Activated CD4-positive, alpha-beta T cell treated with anti-CD3 and anti-CD28 coated beads, Interleukin-2, amount 10 ng/mL, durations not matched to agents 7 days and 5 days (primary cell): ENCODE measurements at places on chromosomes 7 and 10. TPM values are rescaled to one million over a fixed set of nuclear protein-coding genes. Genes with fewer than 3 reads are reported as not detected.

GRCh38 chr7:19362099-19362498 is 216.9 kb upstream of the FERD3L start:
- no peak for DNase-seq

Gene LEP
- total RNA-seq, result not detected

GRCh38 chr10:129978980-129979379 is 14.9 kb upstream of the EBF3 start:
- no peak for DNase-seq

- no peak for DNase-seq
These were observed 34.1 kb downstream of the DAGLB start for GRCh38 chr7:6413637-6414036.

DNA sequence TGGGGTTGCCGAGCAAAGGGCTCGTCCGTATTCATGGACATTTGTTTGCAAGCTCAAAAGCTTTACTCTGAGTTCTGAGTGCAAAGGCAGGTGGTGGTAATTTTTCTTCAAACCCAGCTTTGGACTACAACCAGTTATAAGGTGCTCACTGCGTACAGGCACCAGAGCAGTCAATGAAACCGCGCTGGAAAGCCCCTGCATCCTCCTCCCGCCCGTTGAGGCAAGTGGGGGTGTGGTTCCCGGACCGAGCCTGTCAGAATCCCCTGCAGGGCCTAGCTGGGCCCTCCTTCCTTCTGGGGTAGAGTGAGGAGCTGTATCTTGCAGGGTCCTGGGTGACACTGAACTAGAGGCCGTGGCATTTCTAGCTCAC is 22.3 kb downstream of the AMZ1 start:
- DNase-seq, result no peak

Gene SLC39A12
- total RNA-seq, result not detected

DNA sequence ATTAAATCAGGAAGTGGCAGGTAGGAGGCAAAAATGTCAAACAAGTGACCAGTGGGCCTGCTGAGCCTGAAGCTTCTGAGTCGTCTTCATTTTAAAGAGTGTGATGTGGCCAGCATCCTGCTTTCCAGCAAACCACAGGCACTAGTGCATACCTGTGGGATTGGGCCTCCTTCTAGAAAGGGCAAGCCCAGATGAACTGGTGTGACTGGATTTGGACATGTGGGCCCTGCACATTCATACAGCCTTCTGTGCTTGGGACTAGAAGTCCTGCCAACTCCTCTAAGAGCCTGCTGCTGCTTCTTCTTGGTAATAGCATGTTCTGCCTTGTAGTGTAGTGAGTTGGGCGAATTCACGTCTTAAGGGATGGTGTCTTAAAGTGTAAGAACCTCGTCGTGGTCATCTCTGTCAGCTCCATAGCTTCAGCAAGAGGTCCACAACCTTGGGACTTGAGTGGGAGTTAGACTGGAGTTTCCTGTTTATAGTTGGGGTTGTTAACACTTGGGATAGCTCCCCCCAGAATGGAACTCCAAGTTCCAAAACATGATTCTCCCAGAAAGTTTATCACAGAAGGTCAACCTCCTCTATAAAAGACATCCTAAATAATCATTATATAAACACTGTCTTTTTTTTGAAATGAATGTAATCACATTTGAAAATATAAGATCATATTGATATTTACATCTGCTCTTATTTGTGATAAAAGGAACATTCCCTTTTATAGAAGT is 11.2 kb downstream of the BMPER start:
- no peak for DNase-seq

Gene ZNRF2
- total RNA-seq, result 16.8 TPM

DNA sequence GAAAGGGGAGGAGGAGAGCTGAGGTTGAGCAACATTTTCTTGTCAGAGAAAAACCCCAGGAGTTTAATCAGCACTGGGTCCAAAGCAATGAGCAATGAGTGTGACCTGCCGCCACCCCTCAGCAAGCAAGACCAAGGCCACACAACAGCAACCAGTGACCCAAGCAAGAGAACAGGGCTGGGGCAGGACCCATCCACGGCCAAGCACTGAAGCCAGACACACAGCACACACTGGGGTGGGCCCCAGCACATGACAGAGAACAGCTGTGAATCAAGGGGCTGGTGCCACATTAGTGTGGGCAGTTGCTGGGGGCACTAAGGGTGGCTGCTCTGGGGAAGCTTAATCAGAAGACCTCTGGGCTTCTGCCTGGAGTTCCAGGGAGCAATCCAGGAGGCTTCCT is 16.2 kb downstream of the TMEM72 start:
- no peak for DNase-seq

Gene C7orf57
- 0.21 TPM for total RNA-seq

DNA sequence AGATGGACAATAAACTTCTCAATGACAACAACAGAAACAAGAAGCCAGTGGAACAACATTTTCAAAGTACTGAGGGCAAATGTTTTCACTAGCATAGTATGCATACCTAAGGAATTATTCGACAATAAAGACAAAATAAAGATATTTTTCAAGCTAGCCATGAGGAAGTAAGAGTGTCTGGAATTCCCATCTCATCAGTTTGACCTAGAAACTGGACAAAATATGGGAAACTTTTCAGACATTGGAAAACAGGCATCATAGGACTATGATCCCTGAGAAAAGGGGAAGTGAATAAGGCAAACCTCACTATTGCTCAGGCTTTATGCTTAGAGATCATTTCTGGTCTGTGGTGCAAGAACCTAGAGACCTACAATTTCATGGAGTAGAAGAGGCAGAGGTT is 86.3 kb downstream of the OAT start:
- no peak for DNase-seq

- DNase-seq, result peak; percentile 59
These were observed 94.0 kb downstream of the ELMO1 start for GRCh38 chr7:37354656-37355131.

Gene TMEM270
- total RNA-seq, result not detected

- DNase-seq, result no peak
These were observed 4.6 kb upstream of the BLVRA start for GRCh38 chr7:43753843-43754242.

- no peak for DNase-seq
These were observed 33.8 kb upstream of the FZD8 start for GRCh38 chr10:35675846-35676245.

DNA sequence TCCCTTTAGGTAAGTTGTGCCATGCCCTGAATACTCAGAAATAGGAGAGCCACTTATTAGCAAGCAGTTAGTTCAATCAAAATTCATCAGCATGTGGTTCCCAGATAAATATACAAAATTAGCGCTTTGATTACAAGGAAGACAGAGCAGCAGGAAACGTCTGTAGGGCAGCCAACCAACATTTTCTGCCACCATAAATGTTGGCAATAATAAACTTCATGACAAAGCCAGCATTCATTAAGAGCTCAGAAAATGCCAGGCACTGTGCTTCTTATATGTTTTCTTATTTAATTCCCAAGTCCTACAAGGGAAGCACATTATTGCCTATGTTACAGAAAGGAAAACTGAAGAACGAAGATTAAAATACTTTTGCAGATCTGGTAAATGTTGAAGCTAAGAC is 22.0 kb upstream of the ABCB5 start:
- DNase-seq, result no peak

- no peak for DNase-seq
These were observed 29.9 kb downstream of the AP5Z1 start for GRCh38 chr7:4805110-4805983.

Gene ITPRID1
- not detected for total RNA-seq

Gene TAS2R5
- total RNA-seq, result 1.3 TPM

- DNase-seq, result no peak
These were observed 1.3 kb downstream of the SEMA3D start for GRCh38 chr7:85185424-85186082.

- no peak for DNase-seq
These were observed 70.0 kb downstream of the AMPH start for GRCh38 chr7:38561166-38561565.

DNA sequence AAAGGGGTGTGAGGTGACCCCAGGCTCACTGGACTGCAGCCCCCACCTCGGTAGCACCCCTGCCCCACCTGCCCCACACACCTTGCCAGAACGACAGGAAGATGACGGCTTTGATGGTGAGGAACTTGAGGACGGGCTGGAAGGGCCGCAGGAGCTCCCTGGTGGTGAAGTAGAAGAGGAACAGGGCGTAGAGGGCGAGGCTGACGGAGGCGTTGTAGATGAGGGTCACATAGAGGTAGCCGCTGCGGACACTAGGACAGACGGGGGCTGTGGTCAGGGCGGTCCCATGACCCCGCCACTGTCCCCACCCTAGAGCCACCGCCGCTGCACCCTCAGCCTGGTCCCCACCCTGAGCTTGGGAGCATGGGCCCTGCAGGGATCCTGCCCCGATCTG is 7.6 kb downstream of the TMEM184A start:
- DNase-seq, result no peak

GRCh38 chr7:1530946-1531262 is 402 bp downstream of the MAFK start:
- no peak for DNase-seq

DNA sequence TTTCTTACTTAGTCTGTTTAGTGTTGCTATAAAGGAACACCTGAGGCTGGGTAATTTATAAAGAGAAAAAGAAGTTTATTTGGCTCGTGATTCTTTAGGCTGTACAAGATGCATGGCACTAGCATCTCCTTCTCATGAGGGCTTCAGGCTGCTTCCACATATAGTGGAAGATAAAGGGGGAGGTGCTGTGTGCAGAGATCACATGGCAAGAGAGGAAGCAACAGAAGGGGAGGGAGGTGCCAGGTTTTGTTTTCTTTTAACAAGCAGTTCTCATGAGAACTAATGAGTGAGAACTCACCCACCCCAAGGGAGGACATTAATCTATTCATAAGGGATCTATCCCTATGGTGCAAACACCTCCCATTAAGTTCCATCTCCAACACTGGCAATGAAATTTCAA is 17.3 kb downstream of the CYP2E1 start:
- no peak for DNase-seq

Gene FAM25G
- total RNA-seq, result not detected

DNA sequence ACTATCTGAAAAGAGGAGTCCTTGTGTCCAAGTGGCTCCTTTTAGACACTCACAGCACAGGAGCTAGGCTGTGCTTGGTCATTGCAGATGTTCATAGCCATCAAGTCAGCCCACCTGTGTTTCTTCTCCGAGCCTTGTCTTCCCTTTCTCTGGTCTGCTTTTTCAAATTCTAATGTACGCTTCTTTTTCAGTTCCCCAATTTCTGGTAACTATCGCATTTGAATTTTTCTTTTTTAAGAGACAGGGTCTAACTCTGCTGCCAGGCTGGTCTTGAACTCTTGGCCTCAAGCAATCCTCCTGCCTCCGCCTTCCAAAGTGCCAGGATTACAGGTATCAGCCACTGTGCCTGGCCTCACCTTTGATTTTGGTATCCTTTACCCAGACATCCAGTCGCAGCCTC is 18.9 kb downstream of the APBB1IP start:
- DNase-seq, result no peak

Gene GCK
- total RNA-seq, result not detected

DNA sequence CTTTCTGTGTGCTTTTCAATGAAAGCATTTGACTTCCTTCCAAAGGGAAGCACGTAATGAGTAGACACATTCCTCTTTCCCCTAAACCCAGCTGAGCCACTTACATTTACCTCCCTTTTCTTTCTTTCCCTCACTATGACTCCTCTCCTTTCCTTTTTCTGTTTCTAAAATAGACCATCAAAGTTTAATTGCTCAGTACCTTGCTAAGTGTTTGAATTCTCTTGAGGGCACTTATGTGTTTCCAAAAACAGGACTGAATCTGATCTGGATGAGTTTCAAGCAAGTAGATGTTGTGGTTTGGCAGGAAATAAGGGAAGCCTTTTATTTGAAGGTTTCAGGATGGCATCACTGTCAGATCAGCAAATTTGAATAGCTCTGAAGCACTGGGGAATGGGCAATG is 396.2 kb downstream of the REEP3 start:
- DNase-seq, result no peak
